ELF-1 (cell line): ENCODE measurements at places on chromosomes 2 and 18.

GRCh38 chr2:72128843-72129227, 18.8 kb downstream of the CYP26B1 start:
- DNase-seq = no peak

DNA sequence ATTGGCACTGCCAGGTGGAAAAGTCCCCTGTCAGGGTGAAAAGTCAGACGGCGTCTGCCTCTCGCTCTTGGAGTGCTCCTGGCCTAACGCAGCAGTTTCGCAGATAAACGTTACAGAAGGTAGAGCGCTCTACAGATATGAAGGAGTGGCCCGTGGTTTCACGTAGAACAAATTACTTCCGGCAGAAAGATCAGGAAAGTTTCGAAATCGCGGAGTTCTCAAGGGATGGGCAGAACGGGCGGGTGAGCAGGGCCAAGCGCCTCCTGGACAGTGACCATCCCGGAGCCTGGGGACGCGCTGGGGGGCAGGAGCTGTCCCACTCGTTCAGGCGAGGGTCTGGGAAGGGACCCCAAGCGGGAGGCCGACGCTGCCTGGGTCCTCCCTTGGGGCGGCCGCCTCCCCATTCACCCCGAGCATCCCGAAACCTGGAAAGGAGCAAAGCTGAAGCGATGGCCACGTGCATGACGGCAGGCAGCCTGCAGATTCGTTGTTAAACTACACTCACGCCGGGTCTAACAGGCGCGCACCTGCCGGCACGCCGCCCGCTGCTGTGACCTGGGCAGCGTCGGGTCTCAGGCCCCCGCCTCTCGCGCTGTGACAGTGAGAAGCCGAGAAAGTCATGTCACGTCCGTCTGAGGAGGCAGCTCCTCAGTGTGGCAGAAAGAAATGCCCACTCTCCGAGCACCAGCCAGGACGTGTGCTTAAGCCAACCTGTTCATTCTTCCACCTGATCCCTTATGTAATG, 122.9 kb upstream of the SALL3 start:
- DNase-seq = no peak

DNA sequence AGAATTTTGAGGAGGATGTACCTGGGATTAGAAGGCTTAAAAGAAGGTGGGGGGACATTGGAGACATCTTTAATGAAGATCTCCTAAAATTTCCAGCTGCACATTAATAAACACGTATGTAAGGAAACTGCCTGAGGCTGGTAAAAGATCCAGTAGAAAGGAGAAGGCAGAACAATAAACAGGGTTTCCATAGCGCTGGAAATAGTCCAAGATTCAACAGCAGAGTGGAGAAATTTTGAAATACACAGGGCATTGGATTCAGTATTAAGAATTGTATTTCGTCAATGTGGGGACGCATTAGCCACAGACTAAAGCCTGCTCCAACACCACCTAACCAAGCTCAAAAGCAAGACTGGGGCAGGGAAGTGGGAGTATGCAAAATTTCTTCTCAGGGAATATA, 606.9 kb upstream of the NRXN1 start:
- no peak for DNase-seq

DNA sequence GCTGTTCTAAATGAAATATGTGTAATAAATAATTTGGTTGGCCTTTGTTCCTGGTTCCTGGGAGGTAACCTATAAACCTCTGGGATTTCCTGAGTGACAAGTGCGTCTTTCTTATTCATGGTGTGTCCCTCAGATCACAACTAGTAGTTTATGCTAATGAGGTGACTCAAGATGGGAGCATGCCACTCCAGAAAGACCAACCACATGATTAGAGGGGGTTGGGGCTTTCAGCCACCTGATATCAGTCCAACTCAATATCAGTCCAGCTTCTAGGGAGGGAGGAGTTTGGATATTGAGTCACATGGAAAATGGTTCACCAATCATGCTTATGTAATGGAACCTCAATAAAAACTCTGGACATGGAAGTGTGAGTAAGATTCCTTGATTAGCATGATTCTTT, 96.6 kb downstream of the QPCT start:
- no peak for DNase-seq

GRCh38 chr2:120525056-120526046, 179.4 kb downstream of the INHBB start:
- no peak for DNase-seq

- no peak for DNase-seq
These were observed 175.6 kb downstream of the MC4R start for GRCh38 chr18:60196836-60197606.

DNA sequence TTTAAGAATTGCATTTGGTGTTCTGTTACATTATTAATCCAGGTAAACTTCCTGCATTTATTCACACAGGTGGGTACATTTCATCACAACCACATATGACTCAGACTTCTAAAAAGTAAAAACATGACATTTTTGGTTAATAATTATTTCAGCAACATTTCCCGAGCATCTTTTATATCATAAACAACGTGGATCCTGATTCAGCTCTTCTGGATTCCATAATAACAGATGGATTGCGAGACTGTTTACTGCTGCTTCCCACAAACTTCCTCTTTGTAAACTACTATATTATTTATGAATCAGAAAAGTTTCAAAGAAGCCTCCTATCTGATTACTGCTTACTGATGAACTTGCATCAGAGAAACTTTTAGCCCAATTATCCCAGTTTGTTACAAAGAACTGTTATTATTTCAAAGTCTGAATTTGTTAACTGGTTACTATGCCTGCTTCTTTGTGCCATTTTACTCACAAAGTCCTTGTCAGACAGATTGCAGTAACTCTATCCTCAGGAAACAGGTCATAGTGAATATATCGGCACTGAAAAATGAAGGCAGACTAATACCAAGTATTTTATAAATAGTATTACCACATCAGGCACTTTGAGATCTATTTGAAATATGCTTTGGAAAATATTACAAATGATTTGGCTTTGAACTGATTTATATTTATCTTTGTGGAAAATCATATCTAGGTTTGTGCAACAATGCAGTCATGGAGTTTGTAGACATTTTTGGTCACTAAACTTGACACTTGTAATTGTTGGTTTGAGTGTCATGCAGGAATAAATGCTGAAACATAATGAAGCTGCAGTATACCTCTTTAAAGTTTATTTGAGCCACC, 511.6 kb downstream of the PLCL1 start:
- no peak for DNase-seq

DNA sequence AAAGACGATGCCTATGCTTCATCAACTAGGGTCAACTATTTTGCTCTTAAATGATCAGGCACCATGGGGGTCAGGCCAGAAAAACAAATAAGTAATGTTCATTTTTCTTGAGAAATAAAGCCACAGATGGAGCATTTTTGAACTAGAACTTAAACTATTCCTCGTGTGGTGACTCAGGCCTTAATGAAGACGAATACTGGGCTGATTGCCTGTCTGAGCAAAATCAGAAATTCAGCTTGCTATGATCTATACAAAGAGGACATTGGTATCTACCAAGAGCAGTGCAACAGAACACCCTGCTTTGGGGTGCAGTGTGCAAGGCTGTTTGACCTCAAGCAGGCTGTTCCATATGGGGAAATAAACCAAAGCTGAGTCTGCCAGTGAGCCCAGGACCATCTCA, 176.0 kb downstream of the NRP2 start:
- DNase-seq = no peak

- no peak for DNase-seq
These were observed 300.4 kb upstream of the NT5C1B start for GRCh38 chr2:18889565-18890332.

DNA sequence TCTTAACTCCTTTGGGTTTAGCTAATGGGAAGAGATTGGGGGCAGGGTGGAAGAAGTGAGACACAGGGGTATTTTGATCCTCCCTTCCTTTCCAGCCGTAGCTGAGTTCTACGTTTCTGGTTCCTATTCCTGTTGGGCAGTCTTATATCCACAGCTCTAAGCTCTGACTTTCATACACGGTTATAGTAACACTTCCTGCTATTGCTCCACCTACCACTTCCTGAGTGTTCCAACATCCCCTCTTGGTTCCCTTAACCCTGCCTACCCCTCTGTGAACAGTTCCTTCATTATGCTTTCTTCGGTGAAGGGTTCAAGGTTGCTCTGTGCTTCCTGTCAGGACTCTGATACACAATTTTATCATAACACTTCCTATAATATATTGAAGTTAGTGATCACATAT, 205.1 kb downstream of the DNAH7 start:
- DNase-seq = no peak

DNA sequence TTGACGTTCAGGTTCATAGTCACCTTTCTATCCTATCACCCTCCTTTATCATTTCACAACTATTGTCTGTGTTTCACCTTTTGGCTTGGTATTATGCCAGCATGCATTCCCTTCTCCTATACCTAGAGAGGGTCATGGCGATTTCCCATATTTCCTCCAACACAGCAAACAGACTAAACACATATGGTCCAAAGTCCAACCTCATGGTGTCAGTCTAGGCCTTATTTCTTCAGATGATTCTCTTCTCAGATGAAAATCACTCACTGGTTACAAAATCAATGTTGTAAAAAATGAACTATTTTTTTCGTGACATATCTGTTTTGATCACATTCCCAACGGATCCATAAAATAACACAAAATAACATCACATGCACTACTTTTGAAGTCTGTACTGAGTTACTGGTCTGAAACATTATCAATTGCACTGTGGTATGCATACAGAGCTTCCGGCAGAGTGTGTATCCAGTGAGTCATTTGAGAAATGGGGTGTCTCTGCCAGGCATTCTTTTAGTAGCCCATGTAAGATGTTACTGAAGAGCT, 204.8 kb upstream of the GALNT5 start:
- no peak for DNase-seq

GRCh38 chr18:45201489-45201888, 413.8 kb upstream of the SLC14A2 start:
- no peak for DNase-seq
